ENCODE measurements at places on chromosomes 13 and 19. TPM values are rescaled to one million over a fixed set of nuclear protein-coding genes. Genes with fewer than 3 reads are reported as not detected.

The RASAL3 gene
- 217 TPM for total RNA-seq

The PNMA8A gene
- total RNA-seq, result not detected

The GARRE1 gene
- 22.0 TPM for total RNA-seq

The LSM7 gene
- total RNA-seq, result 80.2 TPM

The FAM98C gene
- 36.9 TPM for total RNA-seq

The ZNF136 gene
- total RNA-seq, result 47.7 TPM

The COMP gene
- not detected for total RNA-seq

The PRR20A gene
- not detected for total RNA-seq

The DNAJC3 gene
- 29.0 TPM for total RNA-seq

The SIGLEC8 gene
- total RNA-seq, result not detected

The LIM2 gene
- total RNA-seq, result 10.3 TPM
